K562 (cell line): ENCODE measurements at places on chromosomes 5 and 9. TPM values are rescaled to one million over a fixed set of nuclear protein-coding genes. Genes with fewer than 3 reads are reported as not detected.

The CCL19 gene
- total RNA-seq = not detected in 2 replicates

The CDKN2B-AS1 gene
- total RNA-seq = 0.09 TPM in 1 of 2 replicates, not detected in the other

The IL5 gene
- not detected in 2 replicates for total RNA-seq

GRCh38 chr9:127384016-127384730 lies 12.8 kb upstream of the SLC2A8 start:
- H3K4me3 ChIP-seq = no peak overlapping the region
- H3K27me3 ChIP-seq = peaks cover 37% of the 10 kb centered on the region
- no peaks in the 10 kb centered on the region for H3K36me3 ChIP-seq

GRCh38 chr5:136011414-136012001 lies 17.3 kb upstream of the TGFBI start:
- no peaks in the 10 kb centered on the region for H3K27me3 ChIP-seq
- H3K36me3 ChIP-seq = no peaks in the 10 kb centered on the region
- no peak overlapping the region for H3K4me3 ChIP-seq
- DNase-seq = no peak
- H3K27ac ChIP-seq = no peak overlapping the region

- H3K27me3 ChIP-seq = no peaks in the 10 kb centered on the region
- H3K36me3 ChIP-seq = no peaks in the 10 kb centered on the region
- H3K4me1 ChIP-seq = peaks cover 2% of the 10 kb centered on the region; the same call in 1 of the 3 replicates
- H3K4me3 ChIP-seq = no peak overlapping the region
- no peak overlapping the region for H3K27ac ChIP-seq
These were observed 93.8 kb downstream of the TMEM215 start for GRCh38 chr9:32877103-32877502.

- no peaks in the 10 kb centered on the region for H3K27me3 ChIP-seq
- H3K4me1 ChIP-seq = no peaks in the 10 kb centered on the region
- peak; percentile 4 for DNase-seq
- H3K27ac ChIP-seq = no peak overlapping the region
- H3K4me3 ChIP-seq = no peak overlapping the region
These were observed 119.5 kb downstream of the TRPM3 start for GRCh38 chr9:71001780-71002386.

DNA sequence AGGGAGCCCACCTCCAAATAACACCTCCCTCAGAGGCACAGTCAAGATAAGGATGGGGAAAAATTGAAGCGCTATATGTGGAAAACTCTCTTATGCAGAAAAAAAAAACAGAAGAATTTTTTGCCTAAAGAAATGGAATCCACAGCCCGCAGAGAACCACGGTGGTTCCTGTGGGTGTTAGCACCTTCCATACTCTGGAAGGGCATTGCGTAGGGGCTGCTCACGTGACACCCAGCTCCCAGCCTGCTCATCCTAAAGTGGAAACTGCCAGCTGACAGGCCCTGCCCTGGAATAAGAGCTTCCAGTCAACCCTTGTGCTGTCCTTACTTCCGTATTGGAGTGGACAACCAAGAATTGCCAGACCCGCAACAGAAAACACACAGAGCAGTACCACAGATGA lies 142.5 kb downstream of the FSTL4 start:
- H3K36me3 ChIP-seq = no peaks in the 10 kb centered on the region
- peaks cover 20% of the 10 kb centered on the region for H3K27me3 ChIP-seq
- H3K4me3 ChIP-seq = no peak overlapping the region
- H3K4me1 ChIP-seq = no peaks in the 10 kb centered on the region; the same call in 1 of the 2 replicates
